ENCODE measurements at places on chromosomes 7 and 10.

- DNase-seq = no peak
These were observed 141.5 kb downstream of the ADCY1 start for GRCh38 chr7:45715471-45716352.

DNA sequence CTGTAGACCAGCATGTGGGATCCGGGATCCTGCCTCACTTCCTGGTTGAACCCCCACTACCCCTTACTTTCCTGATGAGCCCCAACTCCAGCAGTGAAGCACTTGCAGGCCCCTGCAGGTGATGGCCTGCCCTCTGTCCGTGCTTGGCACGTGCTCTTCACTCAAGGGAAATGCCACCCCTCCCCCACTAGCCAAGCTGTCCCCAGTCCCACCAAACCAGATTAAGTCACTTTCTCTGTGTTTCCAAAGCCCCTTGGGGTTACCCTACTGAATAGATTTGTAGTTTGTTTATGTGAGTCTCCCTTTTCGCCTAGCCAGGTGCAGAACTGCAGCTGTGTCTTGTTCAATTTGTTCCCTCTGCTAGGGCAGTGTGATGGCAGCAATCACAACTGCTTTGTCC is 121.7 kb downstream of the WDFY4 start:
- no peak for DNase-seq

GRCh38 chr7:142438235-142438922 is 180.5 kb upstream of the PRSS58 start:
- DNase-seq = no peak

DNA sequence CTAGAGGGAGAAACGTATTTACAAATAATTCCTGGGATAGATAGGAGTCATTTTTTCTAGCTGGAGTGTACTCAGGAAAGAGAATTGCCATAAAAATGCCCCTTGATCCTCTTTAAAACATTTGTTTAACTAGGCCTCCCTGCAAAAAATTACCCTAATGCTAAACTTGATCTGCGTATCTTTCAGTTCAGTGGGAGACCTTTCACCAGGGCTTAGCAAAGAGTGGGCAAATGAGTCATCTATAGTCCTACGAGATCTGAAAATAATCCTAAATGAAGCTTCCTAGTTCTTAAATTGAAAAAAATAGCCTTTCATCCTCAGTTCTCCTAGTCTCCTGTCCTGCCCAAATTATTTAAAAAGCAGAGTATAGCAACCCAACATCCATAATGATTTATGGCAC is 198.6 kb upstream of the FRMD4A start:
- no peak for DNase-seq

- no peak for DNase-seq
These were observed 92.4 kb upstream of the PIK3CG start for GRCh38 chr7:106772655-106773108.

DNA sequence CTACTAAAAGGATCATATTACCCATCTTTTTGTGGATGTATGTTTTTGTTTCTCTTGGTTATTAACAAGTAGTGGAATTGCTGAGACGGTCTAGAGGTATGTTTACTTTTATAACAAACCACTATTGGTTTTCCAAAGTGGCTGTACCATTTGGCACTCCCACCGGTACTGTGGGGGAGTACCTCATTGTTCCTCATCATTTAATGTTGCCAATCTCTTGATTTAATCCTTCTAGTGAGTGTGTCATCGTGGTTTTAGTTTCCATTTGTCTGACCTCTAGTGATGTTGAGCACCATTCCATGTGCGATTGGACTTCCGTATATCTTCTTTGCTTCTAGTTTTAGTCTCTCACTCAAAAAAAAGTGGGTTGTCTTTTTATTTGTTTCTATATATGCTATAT is 50.4 kb downstream of the RBM33 start:
- DNase-seq = no peak

All from activated CD4-positive, alpha-beta T cell treated with anti-CD3 and anti-CD28 coated beads for 24 hours (primary cell).